NCI-H187 treated with DMSO at 0.1 percent for 48 hours (cell line): ENCODE measurements at places on chromosomes 2 and 18.

- DNase-seq, result no peak
Measured at GRCh38 chr18:10131081-10131459, 217.3 kb downstream of the VAPA start.

DNA sequence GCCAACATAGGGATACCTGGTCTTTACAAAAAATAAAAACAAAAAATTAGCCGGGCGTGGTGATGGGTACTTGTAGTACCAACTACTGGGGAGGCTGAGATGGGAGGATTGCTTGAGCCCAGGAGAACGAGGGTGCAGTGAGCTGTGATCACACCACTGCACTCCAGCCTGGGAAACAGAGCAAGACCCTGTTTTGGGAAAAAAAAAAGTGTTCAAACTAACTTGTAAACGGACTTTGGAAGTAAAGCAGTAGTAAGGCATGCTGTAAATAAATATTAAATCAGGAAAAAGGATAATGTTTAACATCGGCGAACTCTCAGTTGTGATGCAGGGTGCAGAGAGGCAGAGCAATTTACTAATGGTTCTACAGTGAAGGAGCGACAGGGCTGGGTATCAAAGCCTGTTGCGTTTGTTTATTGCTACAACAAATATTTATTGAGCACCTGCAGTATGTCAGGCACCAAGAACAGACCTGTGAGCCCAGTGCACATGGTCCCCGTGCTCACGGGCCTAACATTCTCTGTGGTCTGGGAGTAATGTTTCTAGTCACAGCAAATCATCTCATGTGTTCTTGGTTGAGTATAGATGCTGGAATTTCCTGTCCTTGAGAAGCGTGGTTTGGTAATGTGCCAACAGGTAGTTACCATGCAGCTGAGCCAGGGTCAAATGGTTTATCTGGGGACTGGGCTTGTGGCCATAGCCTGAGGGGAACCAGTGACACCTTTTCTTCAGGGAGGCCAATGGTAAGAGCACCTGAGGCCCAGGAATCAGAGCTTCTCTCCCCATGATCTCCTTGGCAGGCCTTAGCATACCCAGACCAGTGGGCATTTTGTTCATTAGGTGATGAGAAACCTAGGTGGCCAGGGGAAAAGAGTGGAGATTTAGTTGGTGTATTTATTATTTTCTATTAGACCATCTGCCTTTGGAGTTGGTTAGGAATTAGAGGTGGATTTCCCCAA, 27.9 kb upstream of the GREB1 start:
- DNase-seq, result no peak

- DNase-seq, result no peak
Measured at GRCh38 chr2:75646090-75646582, 447 bp upstream of the MRPL19 start.

DNA sequence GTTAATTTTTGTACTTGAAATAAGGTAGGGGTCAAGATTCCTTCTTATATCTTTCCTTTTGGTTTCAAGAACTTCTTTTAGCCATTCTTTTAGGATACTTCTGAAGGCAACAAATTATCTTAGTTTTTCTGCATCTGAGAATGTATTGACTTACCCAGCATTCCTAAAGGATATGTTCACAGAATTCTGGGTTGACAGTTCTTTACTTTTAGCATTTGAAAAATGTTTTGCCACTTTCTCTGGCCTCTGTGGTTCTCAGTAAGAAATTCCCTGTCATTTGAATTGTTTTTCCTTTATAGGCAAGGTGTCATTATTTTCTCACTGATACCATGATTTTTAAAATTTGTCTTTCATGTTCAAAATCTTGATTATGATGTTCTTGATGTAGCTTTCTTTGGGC, 162.4 kb downstream of the GALNT1 start:
- DNase-seq, result no peak

DNA sequence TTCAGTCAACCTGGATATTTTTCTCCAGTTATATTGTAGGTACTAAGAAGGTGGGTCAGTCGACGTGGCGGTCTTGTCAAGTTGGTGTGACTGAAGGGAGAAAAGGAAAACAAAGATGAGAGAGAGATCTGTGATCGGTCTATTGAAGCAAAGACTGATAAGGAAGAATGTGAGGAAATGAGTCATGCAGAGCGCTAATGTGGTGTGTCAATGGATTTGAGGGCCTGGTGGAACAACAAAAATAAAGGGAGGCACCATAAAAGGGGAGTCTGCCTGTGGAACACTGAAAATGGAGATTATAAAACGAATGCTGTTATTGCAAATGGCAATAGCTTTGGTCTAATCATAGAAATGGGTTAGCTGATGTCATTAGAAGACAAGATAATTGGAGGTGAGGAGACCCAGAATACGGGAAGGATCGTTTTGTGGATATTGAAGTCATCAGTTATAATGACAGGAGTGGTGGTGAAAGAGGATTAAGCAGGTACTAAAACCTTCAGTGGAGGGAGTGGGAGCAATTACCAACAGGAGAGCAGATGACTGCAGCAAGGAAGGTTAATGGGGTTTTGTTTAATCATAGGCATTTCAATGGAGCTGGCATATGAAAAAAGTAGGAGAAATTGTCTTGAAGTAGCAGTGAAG, 599.1 kb upstream of the FSHR start:
- DNase-seq, result no peak

- DNase-seq, result no peak
Measured at GRCh38 chr18:24273596-24273995, 124.0 kb downstream of the OSBPL1A start.

GRCh38 chr2:222688917-222689316, 17.5 kb downstream of the MOGAT1 start:
- DNase-seq, result no peak

- DNase-seq, result no peak
Measured at GRCh38 chr2:134258684-134259388, 5.0 kb downstream of the MGAT5 start.

DNA sequence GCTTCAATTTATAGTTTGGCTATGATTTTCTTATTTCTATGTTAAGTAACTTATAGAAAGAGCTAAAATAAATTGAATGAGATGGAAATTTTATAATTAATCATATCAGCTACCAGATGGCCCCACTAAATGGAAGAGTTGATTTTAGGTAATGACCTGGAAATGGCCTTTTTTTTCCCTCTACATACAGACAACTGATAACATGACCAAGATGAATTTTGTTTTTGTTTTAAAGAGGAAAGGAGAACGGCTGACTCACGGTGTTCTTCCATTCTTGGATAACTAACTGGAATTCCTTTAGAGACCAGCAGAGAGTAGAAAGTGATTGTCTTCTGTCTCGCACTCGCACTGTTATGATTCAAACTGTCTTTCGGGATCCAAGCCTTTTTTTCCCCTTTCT, 91.0 kb downstream of the TMEM185B start:
- DNase-seq, result no peak

GRCh38 chr18:26771524-26771923, 94.0 kb downstream of the AQP4 start:
- no peak for DNase-seq

- DNase-seq, result no peak
Measured at GRCh38 chr2:69977906-69978482, 16.6 kb upstream of the ASPRV1 start.
